Panc1 (cell line): ENCODE measurements at places on chromosomes 1 and 21.
A peak's percentile ranks its signal among the peaks of the same experiment; 100 is the strongest.

DNA sequence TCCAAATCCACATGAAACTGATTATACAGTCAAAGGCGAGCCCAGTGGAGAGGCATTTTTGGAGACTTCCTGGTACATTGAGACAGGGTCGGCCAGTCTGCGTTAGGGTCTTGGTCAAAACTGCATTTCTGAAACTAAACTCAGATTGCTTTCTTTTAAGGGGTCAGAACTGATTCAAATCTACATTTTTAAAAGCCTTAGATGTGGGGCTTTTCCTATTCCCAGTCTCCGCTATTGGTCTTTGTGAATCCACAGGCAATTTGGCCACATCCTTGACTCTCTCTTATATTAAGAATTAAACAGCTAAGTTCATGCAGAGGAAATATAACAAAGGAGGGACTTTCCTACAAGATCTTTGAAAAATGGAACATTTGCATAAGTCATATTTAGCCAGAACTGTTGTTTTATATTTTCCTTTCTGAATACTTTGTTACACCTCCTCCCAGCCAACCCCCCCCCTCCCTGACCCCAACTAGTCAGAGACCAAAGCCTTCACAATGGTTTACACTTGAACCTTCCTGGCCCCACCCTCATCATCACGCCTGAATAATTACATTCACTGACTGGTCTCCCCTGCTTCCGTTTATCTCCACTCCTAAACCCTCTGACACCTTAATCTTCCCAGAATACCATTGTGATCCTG is 30.9 kb downstream of the SELL start:
- DNase-seq = no peak

DNA sequence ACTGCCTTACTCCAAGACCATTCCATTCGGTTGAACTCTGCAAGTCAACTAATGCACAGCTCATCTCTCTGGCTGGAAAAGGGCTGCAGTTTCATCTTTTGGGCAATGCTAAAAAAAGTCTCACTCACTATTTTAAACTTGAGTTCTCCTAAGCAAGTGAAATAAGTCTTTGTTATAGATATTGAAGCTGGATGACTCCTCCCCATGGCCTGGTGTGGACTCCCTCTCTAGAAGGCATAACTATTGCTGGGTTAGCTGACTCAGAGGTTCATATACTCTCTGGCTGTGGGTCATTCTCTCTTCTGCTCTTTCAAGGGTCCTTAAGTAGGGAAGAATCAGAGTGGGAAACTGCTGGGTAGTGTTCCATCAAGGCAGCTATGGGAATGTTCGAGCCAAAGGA is 88.0 kb downstream of the XCL2 start:
- DNase-seq = no peak

- DNase-seq = no peak
Measured at GRCh38 chr1:173601588-173601987, 1.3 kb downstream of the SLC9C2 start.

- DNase-seq = peak; percentile 71
Measured at GRCh38 chr1:15902882-15903281, 55.4 kb downstream of the SPEN start.

DNA sequence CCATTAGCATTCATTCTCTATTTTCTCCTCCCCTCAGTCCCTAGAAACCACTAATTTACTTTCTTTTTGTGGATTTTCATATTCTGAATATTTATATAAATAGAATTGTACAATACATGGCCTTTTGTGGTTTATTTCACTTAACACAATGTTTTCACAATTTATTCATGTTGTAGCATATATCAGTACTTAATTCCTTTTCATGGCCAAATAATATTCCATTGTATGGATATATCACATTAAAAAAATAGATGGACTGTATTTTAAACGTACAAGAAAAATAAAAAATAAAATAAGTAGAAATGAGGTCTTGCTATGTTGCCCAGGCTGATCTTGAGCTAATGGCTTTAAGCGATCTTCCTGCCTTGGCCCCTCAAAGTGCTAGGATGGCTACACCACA is 25.0 kb downstream of the SCP2 start:
- DNase-seq = no peak

GRCh38 chr1:155978325-155978972 is at the start of gene ARHGEF2:
Gene ARHGEF2, minus strand, starts transcription at chr1:155978547. Its CDS starts 120 bp downstream, at chr1:155978427.
- no peak for DNase-seq

- no peak for DNase-seq
Measured at GRCh38 chr1:178642282-178642681, 82.8 kb upstream of the RALGPS2 start.

DNA sequence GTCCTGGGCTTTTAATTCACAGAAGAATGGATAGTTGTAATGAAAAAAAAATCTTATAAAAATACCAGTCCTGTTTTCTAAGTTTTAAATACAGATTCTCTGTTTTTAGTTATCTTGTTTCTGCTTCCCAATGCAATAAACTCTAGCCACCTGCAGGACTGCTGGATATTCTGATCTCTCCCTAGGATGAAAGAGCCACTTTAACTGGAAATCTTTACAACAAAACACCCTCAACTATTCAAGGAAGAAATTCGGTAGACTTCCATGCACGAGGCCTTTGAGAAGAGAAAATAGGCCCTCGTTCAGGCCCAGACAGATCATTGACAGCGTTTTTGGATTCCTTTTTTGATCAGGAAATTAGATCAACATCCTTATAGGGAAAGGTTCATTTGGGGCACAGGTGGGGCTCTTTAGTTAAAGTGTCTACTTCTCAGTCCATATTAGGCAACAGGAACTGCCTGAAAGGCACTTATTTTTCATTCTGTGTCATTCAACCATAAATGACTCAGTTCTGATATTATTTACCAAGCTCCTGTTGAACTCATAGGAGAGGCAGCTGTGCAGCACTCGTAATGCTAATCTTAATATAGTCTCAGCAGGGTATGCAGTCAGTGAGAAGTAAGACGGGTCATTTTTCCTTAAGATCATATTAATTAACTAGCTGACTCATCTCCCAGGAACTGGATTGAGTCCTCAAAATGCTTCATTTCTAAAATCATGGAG is 71.1 kb upstream of the ERRFI1 start:
- peak; percentile 97 for DNase-seq

GRCh38 chr21:21730512-21730911 is 732.3 kb downstream of the NCAM2 start:
- DNase-seq = no peak

DNA sequence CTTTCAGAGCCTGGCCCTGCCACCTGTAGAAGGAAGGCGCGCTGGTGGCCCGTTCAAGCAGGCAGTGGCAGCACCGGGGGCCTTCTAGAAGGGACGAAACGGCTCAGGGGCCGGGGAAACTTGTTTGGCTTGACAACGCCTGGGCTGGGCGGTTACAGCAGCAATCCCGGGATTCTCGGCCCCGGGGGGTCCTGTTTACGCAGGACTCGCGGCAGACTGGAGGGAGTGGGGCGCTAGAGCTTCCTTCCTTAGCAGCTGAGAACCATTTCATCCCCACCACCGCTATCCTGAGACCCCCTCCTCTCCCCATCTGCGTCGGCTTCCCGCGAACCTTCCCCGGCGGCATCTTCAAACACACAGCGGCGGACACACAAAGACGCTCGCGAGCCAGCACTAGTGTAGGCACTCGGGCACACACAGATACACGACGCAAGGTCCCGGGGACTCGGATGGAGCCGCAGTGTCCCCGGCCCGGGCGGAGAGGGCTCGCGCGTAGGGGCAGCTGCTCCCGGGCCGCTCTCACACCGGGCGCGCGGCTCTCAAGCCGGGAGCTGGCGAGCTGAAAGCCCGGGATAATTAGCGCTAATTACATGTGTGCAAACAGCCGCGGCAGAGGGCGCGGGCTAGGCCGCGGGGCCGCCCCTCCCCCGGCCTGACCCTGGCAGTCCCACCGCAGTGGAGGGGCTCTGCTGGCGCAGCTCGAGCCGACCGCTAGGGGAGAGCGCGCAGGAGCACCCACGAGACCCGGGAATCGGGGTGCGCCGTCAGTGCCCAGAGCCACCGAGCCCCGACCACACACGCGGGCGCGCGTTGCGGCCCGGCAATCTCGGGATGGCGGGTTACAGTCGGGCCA is 271.4 kb downstream of the FOXD2 start:
- DNase-seq = no peak

GRCh38 chr1:107003972-107004371 is 52.5 kb upstream of the PRMT6 start:
- no peak for DNase-seq

- no peak for DNase-seq
Measured at GRCh38 chr1:207801819-207802218, 50.0 kb downstream of the CD46 start.

GRCh38 chr1:86339014-86339812 is 56.9 kb downstream of the ODF2L start:
- no peak for DNase-seq

GRCh38 chr1:97331165-97331564 is 589.7 kb downstream of the DPYD start:
- no peak for DNase-seq

GRCh38 chr1:227038401-227038800 is 98.3 kb downstream of the COQ8A start:
- DNase-seq = no peak

DNA sequence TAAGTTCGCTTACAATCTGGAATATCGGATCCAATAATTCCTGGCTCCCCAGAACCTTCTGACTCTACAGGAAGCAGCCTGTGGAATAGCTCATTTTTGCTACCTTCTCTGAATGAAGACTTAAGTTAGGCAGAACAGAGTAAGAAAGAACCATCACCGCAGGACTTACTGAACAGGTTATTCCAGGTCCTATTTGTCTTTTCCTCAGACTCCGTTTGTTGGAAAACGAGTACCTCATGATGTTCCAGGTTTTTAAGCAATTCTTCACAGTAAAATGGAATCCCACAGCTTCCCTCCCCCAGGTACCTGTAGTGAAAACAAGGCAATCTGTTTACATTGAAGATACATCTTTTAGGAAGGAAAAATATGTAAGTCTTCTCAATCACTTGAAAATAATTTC is 59.8 kb downstream of the ADCY10 start:
- DNase-seq = no peak

DNA sequence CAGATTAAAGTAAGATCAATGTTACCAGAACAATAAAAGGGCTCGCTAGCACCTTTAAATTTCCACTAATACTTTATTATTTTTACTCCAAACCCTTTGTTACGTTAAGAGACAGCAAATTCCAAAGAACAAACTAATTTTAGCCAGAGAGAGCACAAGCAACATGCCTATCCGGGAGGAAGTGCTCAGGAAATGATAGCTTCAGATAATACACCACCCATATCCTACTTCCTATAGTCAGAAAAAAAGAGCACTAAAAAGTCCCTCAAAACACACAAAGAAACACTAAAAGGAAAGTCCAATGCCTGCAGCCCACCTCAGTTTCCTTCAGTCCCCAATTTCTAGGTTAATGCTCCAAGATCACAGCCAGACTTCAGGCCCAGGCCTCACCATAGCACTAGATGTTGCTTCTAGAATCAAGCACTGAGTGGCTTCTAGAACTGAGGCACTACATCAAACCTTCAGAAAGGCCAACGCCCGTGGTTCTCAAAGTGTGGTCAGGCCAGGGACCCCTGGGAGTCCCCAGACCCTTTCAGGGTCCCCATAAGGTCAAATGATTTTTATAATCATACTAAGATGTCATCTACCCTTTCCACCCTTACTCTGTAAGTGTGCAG is 142.6 kb downstream of the PSMG1 start:
- DNase-seq = no peak

- no peak for DNase-seq
Measured at GRCh38 chr1:84467298-84467697, 11.8 kb upstream of the RPF1 start.

DNA sequence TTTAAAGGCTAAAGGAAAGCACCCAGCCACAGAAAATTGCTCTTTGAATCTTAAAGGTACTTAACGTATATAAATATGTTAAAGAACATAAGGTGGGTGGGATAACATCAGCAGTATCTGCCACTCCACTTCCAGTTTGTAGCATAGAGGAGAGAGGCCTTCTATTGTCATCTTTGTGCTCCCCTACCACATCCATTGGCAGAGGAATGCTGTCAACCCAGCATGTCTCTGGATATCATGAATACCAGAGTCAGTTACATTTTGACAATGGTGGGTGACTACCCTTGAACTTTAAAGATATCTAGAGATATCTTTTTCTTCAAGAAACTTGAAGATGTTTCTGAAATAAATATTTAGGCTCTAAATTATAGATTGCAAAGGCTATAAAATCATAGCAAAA is 283.2 kb upstream of the LRRC7 start:
- no peak for DNase-seq

- no peak for DNase-seq
Measured at GRCh38 chr21:33939226-33939625, 23.6 kb upstream of the ATP5PO start.

GRCh38 chr1:17405898-17406759 is 33.3 kb downstream of the RCC2 start:
- peak; percentile 45 for DNase-seq

- no peak for DNase-seq
Measured at GRCh38 chr1:48233666-48234485, 11.4 kb downstream of the SLC5A9 start.

- DNase-seq = peak; percentile 86
Measured at GRCh38 chr1:16187748-16188401, 24.6 kb downstream of the ARHGEF19 start.

DNA sequence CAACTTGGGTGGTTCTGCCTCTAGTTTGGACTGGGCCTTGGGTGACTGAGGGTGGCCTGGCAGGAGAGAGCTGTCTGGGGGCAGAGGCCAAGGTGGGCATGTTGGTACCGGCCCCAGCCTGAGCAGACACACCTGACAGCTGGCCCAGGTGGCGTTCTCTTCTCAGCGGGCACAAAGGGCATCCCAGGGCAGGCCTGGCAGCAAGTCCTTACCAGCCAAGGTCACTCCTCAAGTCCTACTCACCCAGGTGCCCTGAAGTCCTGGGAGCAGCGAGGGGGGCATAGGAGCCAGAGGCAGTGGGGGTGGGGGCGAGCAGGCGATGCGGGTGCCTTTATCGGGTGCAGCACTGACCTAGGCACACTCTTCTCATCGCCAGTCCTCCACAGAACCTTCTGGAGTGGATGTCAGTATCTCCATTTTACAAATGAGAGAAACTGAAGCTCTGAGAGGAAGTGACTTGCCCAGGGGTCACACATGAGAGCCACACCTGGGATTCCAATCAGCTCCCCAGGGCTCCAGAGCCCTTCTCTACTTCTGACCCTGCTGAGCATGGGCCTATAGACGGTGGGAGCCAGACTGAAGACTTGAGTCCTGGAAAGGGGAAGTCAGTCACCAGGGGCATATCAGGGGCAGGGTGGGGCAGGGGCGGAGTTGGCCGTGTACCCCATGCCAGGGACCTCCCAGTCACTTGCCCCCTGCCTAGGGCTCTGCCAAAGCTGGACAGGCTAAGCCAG is 587 bp upstream of the SLC25A34 start:
- no peak for DNase-seq
